ENCODE measurements at places on chromosomes 3 and 15.

DNA sequence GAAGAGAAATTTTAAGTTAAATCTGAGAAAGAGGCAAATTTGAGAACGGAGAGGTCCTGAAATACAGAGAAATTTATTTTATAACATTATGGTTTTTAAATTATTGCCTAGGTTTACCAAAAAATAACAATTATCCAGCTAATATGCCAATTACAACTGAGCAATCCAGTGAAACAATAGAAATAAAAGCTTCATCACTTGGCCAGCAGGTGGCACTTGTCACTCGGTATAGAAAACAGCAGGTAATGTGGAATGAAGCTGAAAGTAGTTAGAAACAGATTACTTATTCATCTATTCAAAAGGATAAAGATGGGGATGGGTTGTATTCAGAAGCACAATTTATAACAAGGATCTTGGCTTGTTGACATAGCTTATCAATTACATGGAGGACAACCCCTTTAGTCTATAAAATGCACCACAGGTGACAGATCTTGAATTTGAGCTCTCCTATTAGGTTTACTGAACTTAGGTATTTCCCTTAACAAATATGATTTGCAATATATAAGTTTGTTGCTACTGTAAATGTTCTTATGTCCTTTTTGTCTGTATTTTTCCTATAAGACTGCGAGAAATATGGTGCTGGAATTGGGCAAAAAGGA lies 70.1 kb upstream of the GUCA1C start:
- DNase-seq, result no peak

GRCh38 chr15:68910816-68911215 lies 19.5 kb upstream of the SPESP1 start:
- DNase-seq, result no peak

DNA sequence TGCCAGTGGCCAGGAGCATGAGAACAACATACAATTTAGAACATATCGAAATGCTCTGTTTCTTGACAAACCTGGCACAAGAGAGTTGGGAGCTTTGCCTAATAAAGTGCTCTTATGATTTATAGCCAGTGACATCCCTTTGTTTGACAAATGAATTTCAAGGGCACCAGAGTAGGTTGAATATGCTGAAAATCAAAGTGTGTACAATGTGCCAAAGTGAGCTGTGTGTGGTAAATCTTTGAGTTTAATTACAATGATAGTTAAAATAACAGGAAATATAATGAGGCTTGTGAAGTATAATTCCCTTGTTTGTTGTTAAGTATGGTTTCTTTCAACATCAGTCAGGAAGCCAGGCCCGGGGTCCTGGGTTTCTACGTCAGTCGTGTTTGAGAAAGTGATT lies 211.9 kb downstream of the EBLN2 start:
- no peak for DNase-seq

- no peak for DNase-seq
Observed at GRCh38 chr15:91710080-91710698, 143.3 kb upstream of the SLCO3A1 start.

Data from frontal cortex (tissue), 4 donors.